ENCODE measurements at places on chromosomes 1 and 21.

DNA sequence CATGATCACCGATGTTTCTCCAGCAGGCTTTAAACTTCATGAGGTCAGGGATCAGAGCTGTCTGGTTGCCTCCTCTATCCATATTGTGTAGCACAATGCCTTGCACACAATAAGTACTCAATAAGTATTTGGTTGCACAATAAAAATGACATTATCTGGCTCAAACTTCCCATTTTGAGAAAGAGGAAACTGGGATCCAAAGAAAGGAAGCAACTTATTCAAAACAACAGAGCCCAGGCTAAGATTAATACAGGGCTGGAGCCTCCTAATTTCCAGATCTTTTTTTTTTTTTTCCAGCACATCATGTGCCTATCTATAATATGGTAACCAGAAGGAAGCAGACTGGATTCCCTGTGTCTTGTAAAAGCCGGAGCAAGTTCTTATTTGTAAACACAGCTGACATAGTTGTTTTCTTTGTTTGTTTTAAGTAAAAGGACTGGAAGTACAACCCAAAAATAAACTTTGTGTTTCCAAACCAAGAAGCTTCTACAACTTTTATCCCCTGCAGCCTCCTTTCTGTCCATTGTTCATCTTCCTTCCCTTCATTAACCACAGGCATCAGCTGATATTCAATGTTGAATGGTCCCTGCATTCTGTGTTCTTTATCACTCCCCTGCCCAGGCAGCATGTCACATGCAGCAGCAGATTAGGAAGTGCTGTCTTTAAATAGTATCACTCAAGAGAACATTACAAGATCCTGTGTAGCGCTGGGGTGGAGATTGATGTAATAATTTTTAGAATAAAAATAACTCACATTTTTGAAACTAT lies 71.2 kb upstream of the HOOK1 start:
- DNase-seq: peak; percentile 10

DNA sequence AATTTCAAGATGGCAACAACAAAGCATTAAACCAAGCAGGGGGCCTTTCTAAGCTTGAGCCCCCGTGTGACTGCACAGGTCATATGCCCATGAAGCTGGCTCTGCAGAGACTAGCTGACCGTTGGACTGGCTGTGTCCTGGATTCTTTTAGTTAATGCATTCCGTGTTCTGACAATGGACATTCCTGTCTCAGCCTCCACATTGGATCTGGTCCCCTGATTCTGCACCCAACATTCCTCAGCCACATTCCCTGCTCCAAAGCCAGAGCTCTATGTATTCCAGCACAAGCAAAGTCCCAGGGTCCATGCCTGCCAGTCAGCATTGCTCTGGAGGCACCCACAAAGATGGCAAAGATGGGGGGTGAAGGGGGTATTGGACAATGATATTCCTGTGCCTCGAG lies 5.1 kb upstream of the NAV1 start:
- no peak for DNase-seq

GRCh38 chr1:167409183-167409582 lies 109.1 kb downstream of the CD247 start:
- DNase-seq: no peak

DNA sequence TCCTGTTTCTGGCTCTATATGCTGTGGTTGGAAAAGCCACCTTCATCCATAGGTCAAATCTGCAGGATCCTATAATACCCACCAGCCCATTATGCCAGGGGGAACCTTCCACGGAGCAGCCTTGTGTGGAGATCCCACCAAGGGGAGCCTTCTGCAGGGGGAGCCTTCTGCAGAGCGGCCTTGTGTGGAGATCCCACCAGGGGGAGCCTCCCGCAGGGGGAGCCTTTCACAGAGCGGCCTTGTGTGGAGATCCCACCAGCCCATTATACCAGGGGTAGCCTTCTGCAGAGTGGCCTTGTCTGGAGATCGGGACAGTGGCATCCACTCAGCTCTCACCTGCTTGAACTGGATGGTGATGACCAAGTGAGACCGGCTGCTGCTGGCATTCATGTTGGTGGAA lies 85.3 kb downstream of the SCCPDH start:
- no peak for DNase-seq

- DNase-seq: no peak
These were observed 24.6 kb downstream of the TNFRSF1B start for GRCh38 chr1:12191242-12192032.

- no peak for DNase-seq
These were observed 83.2 kb downstream of the EPS15 start for GRCh38 chr1:51435878-51436277.

- DNase-seq: no peak
These were observed 446.1 kb downstream of the SIPA1L2 start for GRCh38 chr1:232183802-232184201.

- DNase-seq: no peak
These were observed 16.4 kb upstream of the GNL2 start for GRCh38 chr1:37612186-37612585.

DNA sequence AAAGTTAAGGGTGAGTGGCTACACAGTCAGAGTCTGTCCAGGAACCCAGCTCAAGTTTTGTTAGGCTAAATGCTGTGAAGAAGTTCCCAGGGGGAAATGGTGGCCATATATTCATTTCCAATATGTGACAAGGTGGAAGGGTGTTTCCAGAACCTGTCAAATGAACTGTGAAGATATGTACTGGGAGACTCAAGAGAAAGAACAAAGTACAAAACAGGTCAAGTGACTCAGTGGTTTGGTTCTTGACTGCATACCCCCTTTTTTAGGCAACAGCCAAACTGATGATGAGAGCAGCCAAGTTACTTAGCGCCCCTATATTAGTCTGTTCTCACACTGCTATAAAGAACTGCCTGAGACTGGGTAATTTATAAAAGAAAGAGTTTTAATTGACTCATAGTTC lies 18.6 kb upstream of the FBXO28 start:
- no peak for DNase-seq

DNA sequence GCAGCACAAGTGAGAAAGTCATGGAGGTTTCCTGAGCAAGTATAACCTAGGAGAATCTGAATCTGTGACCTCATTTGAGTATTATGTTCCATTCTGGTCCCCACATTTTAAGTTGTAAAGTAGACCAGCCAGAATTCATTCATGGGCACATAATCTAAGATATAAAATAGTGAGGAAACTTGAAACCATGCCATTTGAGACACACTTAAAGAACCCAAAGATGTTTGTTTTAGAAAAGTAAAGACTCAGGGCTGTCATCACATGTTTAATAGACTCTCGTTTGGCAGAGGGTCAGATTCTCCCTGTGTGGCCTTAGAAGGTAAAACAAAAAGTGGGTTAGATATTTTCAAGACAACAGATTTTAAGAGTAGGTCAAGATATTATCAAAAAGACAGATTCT lies 6.4 kb downstream of the SZT2 start:
- DNase-seq: no peak

- peak; percentile 44 for DNase-seq
These were observed 32.1 kb downstream of the CD244 start for GRCh38 chr1:160830321-160831153.

DNA sequence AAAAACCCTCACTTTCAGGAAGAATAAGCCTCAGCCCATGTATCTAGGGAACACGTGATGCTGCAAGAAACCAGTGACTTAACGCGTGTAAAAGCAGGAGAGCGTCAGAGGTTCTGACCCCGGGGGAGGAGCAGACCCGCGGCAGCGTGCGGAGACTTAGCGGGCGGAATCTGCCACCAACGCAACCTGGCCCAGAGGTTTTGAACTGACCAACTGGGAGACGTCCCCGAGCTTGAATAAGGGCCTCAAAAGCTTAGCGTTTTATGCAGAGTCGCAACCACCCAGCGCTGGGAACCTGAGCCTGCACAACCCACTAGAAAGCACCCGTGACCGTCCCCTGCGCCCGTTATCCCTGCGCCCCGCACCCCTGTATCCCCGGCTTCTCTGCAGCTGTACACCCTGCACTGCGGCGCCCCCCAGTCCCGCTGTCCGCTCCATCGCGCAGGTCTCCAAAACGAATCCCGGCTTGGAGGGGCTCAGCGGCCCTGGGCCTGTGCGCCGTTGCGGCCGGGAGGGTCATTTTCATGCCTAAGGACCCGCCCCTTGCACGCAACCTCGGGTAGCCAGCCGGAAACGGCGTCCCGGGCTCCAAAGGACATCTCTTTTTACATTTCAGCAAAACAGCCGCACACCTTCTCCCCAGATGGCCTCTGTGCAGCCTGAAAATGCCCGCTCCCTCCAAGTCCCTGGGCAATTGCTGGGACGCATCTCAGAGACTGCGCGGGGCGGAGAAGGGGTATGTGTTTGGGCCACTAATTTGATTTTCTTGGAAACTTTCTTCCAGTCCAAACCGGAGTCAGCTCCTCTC lies 29.4 kb upstream of the TRIM17 start:
- DNase-seq: peak; percentile 74

DNA sequence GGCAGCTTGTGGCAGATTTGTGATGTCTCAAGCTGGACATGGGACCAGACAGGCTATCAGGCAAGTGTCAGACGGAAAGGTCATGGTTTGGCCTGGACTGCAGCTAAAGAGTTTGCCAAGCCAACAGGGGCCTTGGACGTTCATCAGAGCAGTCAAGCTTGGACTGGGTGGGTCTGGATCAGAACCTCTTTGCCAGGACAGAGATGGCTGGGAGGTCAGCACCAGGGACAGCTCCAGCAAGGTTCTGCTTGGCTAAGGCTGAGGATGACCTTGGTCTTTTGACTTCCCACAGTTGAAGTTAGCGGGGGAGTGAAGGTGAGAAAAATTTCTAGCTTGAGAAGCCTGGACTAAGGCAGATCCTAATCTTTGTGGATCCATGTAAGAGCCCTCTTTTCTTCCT lies 68.1 kb downstream of the GRIK3 start:
- no peak for DNase-seq

DNA sequence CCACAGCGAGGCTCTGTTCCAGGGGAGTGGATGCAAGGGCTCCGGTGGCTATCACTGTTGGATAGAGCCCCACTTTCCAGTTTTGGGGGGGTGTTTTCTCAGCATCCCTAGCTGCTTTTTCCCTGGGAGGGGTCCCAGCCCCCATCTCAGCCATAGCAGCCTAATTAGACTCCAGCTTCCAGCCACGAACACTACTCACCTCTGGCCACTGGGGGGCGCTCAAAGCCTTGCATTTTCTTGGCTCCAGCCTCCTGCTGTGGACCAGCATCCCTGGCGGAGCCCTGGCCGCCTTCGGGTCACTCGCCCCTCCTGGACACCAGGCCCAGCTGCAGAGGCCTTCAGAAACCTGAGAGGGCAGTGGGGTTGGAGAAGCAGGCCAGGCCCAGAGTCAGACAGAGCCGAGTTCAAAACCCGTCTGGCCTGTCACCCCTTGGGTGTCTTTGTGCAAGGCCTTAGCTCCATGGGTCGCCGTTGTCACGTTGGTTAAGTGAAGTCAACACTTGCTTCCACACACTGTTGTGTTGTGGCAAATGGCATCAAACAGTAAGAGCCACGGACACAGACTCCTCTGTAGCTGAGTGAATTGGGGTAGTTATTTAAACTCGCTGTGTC lies 93.5 kb upstream of the ACTL8 start:
- peak; percentile 47 for DNase-seq

DNA sequence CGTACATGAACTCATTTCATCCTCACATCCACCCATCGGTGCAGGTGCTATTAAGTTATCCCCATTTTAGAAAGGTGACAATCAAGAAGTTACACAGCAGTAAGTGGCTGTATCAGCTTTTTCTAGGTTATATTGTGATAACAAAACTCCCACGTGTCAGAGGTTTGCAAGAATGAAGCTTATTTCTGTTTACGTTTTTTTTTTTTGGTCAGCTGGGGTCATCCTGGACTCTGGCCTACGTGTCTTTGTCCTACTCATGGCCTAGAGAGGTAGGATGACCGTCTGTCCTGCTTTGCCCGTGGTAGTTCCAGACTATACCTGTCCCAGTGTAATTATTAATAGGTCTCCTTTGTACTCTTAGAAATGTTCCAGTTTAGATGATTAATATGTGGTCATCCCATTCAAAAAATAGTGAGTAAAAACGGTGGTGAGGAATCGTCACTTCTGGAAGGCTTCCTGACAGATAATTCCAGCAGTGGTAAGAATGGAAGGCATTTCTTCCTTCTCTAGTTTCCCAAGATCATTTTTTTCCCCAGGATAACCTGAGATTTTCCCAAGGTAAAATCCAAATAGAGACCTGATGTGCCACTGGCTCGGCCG lies 64.2 kb upstream of the KIF26B start:
- DNase-seq: no peak

- DNase-seq: no peak
These were observed 811.2 kb upstream of the NCAM2 start for GRCh38 chr21:20187028-20187427.

DNA sequence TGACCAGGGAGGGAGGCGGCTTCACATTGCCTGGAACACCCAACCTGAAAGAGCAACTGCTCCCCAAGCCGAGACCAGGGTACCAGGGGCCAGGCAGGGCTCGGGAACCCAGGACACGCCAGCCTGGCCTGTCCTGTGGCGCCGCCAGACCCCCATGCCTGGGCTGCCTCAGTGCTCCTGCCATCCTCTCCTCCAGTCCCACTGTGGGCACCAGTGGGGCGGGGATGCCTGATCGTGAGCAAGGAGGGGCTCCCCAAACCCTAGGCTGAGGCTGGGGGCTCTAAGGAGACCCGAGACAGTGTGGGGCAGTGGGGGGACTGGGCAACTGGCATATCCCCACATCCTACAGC lies 45.1 kb downstream of the WNT9A start:
- no peak for DNase-seq

GRCh38 chr1:77263708-77264107 lies 18.1 kb upstream of the AK5 start:
- DNase-seq: no peak

DNA sequence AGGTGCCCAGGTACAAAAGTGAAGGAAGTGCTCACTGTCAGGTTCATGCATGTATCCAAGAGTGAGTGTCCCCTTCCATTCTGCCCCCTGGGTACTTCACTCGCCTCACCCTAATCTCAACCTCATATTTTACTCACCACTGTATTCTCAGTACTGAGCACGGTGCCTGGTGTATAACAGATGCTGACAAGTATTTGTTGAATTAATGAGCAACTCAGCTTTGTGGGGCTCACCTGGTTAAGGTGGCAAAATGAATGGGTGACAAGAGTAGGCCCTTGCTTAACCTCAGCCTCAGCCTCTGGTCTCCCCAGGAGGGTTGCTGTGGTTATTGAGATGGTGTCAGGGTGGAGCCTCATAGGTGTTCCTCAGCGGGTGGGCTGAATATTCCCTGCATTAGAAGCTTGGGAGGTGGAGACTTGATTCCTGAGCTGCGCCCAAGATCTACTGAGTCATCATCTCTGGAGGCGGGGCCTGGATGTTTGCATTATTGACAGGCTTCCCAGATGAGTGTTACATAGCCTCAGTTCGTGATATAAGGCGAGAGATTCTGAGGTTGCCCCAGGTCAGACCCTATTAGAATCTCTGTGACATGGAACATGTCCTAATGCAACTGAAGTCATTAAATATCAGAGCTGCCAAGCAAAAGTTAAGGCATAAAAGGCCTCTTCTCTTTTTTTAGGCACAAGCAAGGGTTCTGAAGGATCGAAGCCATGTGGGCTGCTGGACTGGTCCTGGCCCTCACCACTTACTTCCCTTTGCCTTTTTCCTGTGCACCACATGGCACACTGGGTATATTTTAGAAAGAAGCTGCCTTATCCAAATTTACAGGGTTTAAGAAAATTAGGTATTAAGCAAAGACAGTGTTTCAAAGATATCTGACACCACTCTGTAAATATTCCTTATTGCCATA lies 39.2 kb downstream of the SYT6 start:
- peak; percentile 76 for DNase-seq

All from RPMI7951 (cell line).